ENCODE measurements at places on chromosomes 1 and 21.

- no peak for DNase-seq
These were observed 72.8 kb upstream of the CD55 start for GRCh38 chr1:207248544-207249198.

DNA sequence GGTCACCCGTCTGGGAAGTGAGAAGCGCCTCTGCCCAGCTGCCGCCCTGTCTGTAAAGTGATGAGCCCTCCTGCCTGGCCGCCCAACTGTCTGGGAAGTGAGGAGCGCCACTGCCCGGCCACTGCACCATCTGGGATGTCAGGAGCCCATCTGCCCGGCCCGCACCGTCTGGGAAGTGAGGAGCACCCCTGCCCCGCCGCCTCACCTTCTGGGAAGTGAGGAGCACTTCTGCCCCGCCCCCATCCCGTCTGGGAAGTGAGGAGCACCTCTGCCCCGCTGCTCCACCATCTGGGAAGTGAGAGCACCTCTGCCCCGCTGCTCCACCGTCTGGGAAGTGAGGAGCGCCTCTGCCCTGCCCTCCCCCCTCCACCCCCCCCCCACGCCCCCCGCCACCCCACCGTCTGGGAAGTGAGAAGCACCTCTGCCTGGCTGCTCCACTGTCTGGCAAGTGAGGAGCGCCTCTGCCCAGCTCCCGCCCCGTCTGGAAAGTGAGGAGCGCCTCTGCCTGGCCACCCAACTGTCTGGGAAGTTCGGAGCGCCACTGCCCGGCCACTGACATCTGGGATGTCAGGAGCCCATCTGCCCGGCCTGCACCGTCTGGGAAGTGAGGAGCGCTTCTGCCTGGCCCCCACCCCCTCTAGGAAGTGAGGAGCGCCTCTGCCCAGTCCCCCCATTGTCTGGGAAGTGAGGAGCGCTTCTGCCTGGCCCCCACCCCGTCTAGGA, 4.5 kb upstream of the ZZZ3 start:
- no peak for DNase-seq

DNA sequence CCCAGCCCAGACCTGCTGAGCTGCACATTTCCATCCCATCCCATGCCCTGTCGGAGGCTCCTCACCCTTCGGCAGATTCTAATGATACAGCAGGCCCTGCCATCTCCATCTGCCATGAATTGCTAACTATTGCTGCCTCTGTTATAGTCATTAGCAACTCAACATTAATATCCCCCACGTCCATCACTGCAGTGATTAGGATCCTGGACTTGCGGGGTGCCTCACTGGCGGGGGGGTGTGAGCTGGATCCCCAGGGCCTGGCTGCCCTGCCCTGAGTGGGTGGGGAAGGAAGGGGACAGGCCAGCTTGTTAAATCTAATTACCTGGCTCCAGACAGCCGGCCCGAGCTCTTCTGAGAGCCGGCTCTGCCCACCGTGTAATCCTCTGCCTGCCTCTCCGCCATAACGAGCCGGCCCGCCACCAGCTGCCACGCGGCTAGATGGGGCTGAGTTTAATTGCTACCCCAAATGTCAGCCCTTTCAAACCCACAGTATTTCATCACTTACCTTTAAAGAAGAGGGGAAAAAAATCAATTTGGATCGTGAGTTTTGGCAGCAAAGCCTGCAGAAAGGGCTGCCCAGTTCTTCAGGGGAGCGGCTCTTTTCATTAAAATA, 227.3 kb upstream of the CSF3R start:
- DNase-seq: no peak

GRCh38 chr1:90823686-90824085, 106.6 kb upstream of the BARHL2 start:
- no peak for DNase-seq

GRCh38 chr1:53641481-53642214, 97.3 kb downstream of the GLIS1 start:
- DNase-seq: no peak

- no peak for DNase-seq
These were observed 14.0 kb upstream of the CFAP126 start for GRCh38 chr1:161381707-161382106.

DNA sequence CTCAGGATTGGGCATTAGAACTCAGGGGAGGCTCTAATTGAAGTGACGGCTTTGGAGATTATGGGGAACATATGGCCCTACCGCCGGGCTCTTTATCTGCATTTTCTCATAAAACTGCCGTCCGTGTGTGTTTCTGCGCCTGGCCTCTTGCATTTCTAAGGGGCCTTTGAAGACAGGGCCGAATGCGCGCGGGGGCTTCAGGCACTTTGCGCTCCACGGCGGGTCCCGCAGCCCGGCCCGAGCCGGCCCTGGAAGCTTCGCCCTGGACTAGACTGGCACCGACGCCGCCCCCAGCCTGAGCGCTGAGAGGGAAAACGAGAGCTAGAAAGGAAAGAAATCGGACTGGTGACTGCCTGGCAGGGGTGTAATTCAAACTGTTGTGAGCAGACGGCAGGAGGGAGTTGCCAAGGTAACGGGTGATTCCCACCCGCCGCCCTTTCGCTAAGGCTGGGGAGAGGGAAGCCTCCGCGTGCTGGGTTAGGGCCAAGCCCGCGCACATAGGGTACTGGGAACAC, 120.7 kb downstream of the LMX1A start:
- DNase-seq: no peak

- peak; percentile 69 for DNase-seq
These were observed 6.7 kb upstream of the RSRP1 start for GRCh38 chr1:25253911-25254310.

DNA sequence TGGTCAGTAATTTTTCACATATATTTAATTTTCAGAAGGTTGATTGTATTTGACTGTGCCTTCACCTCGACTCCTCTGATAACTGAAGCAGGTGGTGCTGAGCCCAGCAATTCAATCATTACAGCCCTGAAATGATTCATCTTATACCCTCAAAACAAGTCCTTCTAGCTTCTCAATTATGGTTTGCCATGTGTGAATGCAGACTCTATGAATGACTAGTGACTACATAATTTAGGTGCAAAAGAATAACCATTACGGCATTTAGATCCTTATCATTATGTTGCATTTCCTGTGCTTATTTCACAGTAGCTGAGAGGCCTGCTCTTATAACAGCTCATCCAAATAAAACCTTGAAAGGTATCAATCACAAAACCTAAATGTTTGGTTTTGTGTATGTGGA, 54.0 kb upstream of the COL11A1 start:
- DNase-seq: no peak

GRCh38 chr1:84668185-84668584, 22.1 kb downstream of the SSX2IP start:
- DNase-seq: no peak

GRCh38 chr1:186865253-186865652, 36.5 kb downstream of the PLA2G4A start:
- DNase-seq: no peak

DNA sequence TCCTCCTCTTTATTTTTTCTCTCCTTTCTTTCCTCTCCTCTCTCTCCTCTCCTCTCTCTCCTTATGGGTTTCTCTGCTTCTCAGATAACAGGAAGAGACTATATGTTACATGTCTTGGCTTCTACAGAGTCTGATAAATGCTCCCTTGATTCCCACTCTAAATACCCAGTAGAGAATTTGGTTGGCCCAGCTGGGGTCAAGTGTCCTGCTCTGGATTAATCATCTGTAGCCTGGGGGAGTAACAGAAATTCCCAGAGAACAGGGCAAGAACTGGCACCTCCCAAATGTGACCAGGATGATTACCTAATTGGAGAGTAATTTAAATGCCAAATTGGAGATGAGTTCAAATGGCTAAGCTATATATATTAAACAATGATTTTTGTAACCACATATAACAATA, 146.1 kb upstream of the LMO4 start:
- no peak for DNase-seq

DNA sequence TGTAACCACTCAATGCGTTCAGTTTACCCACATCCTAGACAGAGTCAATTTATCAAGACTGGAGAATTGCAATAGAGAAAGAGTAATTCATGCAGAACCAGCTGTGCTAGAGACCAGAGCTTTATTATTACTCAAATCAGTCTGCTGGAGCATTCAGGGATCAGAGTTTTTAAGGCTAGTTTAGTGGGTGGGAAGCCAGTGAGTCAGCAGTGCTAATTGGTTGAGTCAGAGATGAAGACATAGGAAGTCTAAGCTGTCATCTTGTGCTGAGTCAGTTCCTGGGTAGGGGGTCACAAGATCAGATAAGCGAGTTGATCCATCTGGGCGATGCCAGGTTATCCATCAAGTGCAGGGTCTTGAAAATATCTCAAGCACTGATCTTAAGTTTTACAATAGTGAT, 499.6 kb downstream of the MRPL39 start:
- peak; percentile 92 for DNase-seq

DNA sequence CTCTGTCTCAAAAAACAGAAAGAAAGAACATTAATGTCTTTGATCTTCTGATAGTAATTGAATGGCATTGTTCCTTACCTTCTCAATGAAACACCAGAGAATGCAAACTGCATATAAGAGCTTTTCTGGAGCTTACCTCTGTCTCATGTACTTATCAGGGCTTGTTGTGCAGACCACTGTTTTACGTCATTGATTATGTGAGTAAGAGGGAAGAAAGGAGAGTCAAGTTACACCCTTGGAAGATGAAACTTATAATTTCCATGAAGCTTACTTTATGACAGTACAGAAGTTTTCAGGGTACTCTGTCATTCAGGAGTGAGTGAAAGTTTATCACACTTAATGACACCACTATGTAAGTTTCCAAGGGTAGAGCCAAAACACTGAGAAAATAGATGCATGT, 49.0 kb upstream of the MAB21L3 start:
- peak; percentile 22 for DNase-seq

GRCh38 chr1:39387452-39387851, 104.0 kb upstream of the BMP8A start:
- DNase-seq: peak; percentile 92

DNA sequence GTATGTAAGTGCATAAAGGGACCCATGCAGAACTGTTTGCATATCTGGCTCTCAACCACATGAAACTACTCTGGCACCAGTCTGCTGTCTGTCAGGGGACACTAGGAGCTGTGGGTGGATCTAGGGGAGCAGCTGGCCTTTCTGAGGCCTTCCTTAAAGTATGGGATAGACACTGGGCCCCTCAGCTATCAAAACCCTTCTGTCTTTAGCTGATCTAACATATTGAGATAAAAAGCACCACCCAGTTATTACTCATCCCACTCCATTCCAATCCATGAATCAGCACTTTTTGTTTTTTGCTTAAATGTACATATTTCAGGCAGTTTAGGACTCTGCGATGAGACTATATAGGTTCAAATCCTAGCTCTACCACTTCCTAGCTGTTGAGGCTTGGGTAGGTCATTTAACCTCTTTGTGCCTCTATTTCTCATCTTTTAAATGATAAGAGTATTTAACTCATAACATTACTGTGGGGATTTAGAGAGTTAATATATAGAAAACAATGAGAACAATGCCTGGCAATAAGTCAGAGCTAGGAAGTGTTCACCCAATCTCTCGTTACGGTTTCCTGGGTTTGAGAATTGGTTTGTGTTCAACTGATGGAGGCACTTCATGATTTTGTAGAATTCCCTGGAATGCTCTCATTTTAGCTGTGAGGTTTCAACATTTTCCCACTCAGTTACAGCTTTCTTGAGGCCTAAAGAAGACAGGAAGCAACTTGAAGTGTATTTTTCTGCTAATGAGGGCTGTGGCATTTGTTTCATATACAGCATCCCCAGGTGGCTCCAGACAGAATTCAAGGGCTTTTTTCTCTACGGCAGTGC, 68.9 kb downstream of the LRIG2 start:
- DNase-seq: peak; percentile 74

DNA sequence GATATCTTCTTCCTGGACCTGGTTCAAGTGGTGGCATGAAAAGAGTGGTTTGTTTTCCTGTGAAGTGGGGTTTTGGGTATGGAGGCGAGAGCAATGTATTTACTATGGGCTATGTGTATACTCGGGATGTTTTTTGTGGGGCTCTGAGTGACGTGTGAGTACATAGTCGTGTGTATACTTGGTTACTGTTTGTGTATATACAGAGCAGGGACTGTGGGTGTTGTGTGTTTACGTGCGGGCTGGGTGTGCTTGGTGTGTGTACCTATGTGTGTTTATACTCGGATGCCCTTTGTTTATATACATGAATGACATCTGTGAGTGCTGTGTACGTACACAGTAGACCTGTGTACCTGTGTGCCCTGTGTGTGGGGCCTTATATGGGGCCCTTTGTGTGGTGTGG, 50.0 kb downstream of the YARS1 start:
- no peak for DNase-seq

GRCh38 chr1:175504875-175505555, 238.4 kb downstream of the TNR start:
- DNase-seq: no peak

DNA sequence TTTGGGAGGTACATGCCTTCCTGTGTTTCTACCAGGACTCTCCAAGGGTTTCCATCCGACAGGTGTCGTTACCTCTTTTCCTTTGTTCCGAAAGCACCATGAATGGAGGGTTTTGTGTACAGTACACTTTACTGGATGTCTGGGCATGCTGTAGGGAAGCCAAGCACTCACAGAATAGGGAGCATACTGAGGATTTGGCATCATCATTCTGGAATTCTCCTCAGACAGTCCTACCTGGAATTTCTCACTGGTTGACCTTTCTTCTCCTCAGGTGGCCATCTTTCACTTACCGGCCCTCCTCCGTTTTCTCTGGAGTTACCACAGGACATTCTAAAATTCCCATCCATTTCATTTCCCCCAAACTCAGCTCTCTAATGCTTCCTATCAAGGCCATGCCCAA, 5.9 kb upstream of the MPL start:
- no peak for DNase-seq

DNA sequence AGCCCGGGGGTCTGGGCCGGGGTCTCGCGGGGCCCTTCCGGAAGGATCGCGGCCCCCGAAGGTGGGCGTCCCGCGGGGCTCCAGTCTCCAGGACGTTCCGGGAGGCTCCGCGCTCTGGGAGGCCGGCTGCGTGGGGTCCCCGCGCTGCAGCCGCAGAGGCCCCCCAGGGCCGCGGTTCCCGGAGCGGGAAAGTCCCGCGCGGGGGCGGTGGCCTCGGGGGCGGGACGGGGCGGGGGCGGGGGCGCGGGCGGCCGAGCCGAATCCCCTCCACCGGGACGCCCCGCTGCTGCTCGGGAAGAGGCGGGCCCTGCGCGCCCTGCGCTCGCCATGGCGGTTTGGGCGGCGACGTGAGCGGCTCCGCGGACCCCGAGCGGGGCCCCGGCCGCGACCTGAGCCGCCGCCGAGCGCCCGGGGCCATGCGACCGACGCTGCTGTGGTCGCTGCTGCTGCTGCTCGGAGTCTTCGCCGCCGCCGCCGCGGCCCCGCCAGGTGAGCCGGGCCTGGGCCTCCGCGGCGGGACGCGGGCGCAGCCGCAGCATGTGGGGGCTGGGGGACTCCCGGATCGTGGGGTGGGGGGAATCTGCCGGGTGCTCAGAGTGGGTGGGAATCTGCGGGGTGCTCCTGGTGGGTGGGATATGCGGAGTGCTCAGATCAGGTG, at the start of gene IFNGR2:
TSS of gene IFNGR2 (plus strand) at position 286 of the 658 bp plus-strand sequence. CDS start at position 417, 131 bp downstream.
- peak; percentile 57 for DNase-seq

GRCh38 chr1:11778336-11778735, 16.3 kb downstream of the C1orf167 start:
- DNase-seq: no peak

- DNase-seq: no peak
These were observed 1.6 kb downstream of the SYT6 start for GRCh38 chr1:114152089-114152507.

- no peak for DNase-seq
These were observed 658.3 kb downstream of the PTPRC start for GRCh38 chr1:199297174-199297573.
